ENCODE measurements at places on chromosomes 4 and X. TPM values are rescaled to one million over a fixed set of nuclear protein-coding genes. Genes with fewer than 3 reads are reported as not detected.

Gene EPHA5
- not detected for total RNA-seq

Gene SLC10A6
- total RNA-seq: 0.25 TPM

Gene SPANXD
- not detected for total RNA-seq

Gene CWH43
- total RNA-seq: 0.08 TPM

Gene OTC
- 46.3 TPM for total RNA-seq

Gene TCEAL6
- not detected for total RNA-seq

Gene IL2
- total RNA-seq: not detected

Gene MAGEA1
- not detected for total RNA-seq

Gene SHOX
- total RNA-seq: not detected

Gene CD38
- total RNA-seq: 6.1 TPM

Gene SSX4
- not detected for total RNA-seq

Gene FGFBP1
- not detected for total RNA-seq

Gene ZNF41
- total RNA-seq: 5.0 TPM

Gene CORIN
- total RNA-seq: 0.17 TPM

Gene TMEM150C
- 8.7 TPM for total RNA-seq

Gene HSD17B13
- 0.09 TPM for total RNA-seq

Gene CYBB
- total RNA-seq: 65.7 TPM

Gene MAGEC2
- total RNA-seq: not detected

Gene TCEAL2
- total RNA-seq: not detected

Gene PDZD4
- 1.8 TPM for total RNA-seq

Gene SMIM10
- total RNA-seq: 0.33 TPM

Gene PCYT1B
- total RNA-seq: under 0.01 TPM

Gene ZNF182
- total RNA-seq: 3.1 TPM

Gene RAPGEF2
- total RNA-seq: 90.4 TPM

Gene PPARGC1A
- 7.7 TPM for total RNA-seq

Gene ERVMER34-1
- 0.08 TPM for total RNA-seq

Gene SUPT20HL1
- total RNA-seq: not detected

Gene C1QTNF7
- 0.51 TPM for total RNA-seq

Gene BEND4
- total RNA-seq: 0.17 TPM

Gene SRPK3
- 0.05 TPM for total RNA-seq

Gene CTAG2
- not detected for total RNA-seq

Gene GPR143
- 0.33 TPM for total RNA-seq

Gene DHRSX
- 19.3 TPM for total RNA-seq

Gene FREM3
- not detected for total RNA-seq

Gene SMIM10L2A
- total RNA-seq: 0.17 TPM

Data from liver (tissue), 10 donors.